ENCODE measurements at places on chromosomes 3 and 15.

- peak; percentile 67 for DNase-seq
Observed at GRCh38 chr3:43894176-43895049, 203.7 kb downstream of the ABHD5 start.

GRCh38 chr15:89119489-89120478, 31.5 kb downstream of the ABHD2 start:
- peak; percentile 93 for DNase-seq

GRCh38 chr3:193970773-193971206, 165.2 kb upstream of the HES1 start:
- peak; percentile 37 for DNase-seq

GRCh38 chr3:132394320-132394719, 23.0 kb upstream of the DNAJC13 start:
- peak; percentile 31 for DNase-seq

GRCh38 chr3:57464801-57465200, 79.3 kb downstream of the DNAH12 start:
- peak; percentile 4 for DNase-seq

DNA sequence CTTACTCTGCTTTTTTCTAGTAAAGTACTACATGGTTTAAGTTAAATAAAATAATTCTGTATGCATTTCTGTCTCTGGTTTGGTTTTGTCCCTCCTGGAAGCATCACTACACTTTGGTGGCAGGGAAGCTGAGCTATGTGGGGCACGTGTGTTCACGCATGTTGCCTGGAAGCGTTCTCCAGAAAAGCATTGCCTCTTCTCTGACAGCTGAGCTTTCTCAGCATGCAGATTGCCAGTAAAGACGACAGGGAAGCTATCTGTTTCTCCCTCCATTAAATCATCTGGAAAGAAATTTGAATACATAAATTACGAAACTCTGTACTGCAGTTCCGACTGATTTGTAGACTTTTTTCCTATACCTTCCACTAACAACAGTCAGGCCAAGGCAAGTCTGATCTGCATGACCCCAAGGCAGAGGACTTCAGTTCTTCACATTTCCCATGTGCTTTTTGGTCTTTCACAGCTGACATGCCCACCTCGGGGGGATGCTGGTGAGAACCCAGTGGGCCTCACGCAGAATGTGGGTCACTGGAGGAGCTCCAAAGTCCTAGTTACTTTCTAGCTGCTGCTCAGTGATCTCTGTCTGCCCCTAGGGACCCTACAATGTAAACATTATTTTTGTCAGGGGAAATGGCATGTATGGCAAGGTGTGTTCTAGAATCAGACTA, 43.0 kb downstream of the PGPEP1L start:
- DNase-seq, result no peak

GRCh38 chr3:186917512-186918312, 12.6 kb upstream of the ST6GAL1 start:
- no peak for DNase-seq

- no peak for DNase-seq
Observed at GRCh38 chr3:118973050-118973449, 61.6 kb downstream of the IGSF11 start.

DNA sequence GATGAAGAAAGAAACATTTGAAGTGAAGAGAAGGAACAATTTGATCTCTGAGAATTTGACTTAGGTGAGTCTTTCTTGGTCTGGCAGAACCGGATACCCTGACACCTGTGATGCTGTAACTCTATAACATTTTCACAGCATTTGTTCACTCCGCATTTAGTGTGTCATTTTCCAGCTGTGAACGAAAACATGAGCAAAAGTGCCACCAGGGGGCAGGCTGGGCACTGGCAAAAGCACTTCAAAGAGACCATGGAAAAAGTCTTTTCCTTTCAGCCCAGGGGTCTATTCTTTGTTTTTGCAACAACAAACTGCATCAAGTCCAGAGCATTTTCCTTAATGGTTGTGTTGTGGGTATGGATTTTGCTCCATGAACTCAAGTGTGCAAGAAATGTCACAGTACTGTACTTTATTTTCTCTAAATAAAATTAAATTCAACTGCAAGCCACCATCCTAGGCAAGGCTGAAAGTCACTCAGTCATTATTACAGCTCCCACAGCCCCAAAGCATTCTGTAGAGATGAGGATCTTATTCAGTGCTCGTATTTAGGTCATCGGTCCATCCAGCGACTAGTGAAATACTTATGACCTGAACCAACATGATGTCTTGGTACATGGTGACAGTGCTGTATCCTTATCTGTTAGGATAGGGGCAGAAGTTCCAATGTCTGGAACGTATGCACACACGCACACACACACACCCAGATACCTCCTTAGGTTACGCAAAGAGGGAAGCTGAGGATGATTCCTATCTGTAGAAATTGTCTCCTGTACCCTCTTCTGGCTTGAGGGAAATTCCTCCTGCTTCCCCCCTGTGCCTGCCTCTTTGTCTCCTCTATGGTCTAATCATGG, 125.5 kb downstream of the GADL1 start:
- DNase-seq, result peak; percentile 66

DNA sequence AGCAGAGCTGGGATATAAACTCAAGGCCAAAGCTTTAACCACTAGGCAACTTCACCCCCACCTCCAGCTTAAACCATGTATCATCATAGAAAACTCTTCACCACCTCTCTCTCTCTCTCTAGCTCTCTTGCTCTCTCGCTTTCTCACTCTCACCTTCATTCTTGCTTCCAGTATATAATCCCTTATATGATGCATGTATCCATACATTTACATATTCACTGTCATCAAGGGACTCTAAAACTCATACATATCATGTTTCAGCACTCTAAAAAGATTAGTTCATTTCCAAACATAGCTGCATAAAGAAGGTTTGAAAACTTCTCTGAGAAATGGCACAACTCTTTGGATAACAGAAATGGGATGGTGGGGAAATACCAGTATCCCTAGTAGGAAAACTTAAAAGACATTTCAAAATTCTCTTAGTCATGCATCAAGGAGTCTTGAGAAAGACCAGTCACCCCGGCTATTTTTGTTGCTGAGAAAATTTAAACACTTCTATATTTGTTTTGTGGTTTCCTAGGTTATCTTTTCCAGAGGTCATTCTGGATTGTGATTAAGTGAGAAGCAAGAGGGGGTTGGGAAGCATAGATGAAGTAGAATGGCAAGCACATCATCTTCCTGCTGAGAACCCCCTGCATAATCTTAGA, 447.8 kb upstream of the THBS1 start:
- DNase-seq, result peak; percentile 86

- DNase-seq, result no peak
Observed at GRCh38 chr15:69954666-69955065, 143.1 kb downstream of the TLE3 start.

DNA sequence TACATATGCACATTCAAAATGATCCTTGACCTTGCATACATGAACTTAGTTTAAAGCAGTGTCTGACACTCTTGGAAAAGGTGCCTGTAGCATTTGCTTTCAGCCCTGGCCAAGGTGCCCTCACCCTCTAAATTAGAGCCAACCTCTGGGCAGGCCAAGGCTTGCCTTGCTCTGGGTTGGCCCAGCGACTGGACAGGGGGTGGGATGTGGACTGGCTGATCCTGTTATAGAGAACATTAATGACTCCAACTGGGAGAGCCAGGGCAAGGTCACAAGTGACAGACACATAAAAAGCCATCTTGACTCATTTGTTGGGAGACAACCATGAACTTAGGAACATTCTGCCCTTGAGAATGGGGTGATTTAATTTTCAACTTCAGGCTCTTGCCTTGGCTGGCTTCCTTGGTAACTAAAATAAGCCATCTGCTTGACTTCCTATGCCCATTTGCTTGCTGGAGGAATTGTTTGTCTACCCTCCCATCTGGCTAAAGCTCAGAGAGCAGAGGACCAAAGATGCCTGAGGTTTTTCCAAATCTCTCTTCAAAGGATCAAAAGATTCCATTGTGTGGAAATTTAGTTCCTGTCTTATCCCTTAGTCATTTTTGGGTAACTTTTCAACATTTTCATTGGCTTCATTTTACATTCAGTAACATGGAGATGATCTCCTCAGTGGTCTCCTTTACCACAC, 403.7 kb downstream of the SOX2 start:
- DNase-seq, result no peak

DNA sequence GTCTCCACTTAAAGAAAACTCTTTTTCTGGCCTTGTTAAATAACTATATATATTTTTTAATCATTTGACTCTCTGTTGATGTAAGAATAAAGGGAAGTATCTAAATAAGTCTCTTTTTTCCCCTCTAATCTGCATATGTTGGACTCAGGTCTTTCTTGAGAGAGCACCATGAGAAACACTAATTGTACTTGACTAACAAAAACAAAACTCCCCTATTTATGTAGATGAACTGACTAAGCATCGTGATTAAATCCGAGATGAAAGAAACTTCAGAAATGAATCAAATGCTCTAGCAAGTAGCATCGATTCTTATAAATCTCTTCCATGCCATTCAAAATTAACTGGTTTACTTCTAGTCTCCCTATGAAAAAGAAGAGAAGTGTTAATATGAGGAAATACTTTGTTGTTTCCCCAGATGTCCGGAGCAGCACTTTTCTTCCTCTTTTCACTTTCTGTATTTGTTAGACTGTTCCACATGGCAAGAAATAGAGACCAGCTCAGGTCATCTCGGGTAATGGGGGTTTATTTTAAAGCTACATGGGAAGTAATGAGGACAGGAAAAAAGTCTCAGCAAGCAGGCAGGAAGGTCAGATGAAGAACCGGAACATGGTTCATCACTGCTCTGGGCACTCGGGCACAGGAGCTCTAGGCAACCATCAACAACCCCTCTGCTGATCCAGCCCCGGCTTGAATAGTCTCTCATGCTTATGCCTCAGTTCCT, 288.3 kb downstream of the CNTN6 start:
- DNase-seq, result no peak

DNA sequence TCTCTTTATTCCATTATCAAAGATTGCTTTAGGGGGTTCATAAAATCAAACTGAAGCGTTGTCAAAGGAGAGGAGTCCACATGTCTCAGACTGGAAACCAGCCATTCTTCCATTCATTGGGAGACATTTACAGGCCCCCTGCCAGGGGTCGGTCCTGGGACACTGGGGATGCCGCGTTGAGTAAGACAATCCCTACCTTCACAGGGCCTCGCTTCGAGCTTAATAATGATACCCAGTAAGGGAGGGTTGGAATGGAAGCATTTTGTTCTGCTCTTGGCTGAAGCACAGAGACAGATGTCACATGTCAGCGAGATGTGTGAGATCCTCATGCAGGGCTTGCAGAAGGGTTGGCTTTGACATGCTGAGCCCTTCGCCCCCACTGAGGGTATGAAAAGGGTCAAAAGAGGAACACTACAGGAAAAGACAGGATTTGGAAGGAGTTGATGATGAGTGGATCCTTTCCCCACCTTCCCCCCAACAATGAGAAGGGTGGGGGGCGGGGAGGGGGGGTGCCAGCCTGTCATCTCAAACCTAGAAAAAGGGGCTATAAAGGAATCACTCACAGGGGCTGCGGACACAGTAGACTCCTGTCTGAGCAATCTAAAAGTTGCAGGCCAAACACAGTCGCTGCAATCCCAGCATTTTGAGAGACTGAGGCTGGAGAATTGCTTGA, 25.6 kb upstream of the ARL8B start:
- no peak for DNase-seq

DNA sequence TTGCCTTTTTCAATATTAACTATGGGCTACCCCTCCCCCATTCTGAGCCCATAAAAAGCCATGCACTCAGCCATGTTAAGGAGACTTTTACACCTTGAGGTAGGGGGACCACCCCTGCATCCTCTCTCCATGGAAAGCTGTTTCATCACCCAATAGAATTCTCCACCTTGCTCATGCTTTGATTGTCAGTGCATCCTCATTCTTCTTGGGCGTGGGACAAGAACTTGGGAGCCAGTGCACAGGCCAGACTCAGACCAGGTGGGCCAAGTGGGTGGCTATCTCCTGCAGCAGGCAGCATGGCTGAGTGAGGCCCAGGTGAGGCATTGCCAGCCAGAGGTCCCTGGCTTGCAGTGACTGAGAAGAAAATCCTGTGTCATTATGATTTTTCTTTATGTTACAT, 357.4 kb upstream of the CDIN1 start:
- no peak for DNase-seq

- DNase-seq, result peak; percentile 10
Observed at GRCh38 chr3:140128631-140129030, 193.6 kb downstream of the CLSTN2 start.

DNA sequence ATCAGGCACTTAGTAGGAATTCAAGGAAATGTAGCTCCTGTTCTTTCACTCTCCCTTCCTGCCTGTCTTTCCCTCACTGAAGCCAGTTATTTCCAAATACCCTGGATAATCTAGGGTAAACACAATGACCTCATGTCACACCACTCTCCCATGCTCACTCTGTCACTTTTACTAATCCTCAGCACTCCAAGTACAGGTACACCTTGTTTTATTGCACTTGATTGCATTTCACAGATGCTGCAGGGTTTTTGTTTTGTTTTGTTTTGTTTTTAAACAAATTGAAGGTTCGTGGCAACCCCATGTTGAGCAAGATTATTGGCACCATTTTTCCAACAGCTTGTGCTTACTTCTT, 40.8 kb downstream of the PPM1L start:
- DNase-seq, result no peak

DNA sequence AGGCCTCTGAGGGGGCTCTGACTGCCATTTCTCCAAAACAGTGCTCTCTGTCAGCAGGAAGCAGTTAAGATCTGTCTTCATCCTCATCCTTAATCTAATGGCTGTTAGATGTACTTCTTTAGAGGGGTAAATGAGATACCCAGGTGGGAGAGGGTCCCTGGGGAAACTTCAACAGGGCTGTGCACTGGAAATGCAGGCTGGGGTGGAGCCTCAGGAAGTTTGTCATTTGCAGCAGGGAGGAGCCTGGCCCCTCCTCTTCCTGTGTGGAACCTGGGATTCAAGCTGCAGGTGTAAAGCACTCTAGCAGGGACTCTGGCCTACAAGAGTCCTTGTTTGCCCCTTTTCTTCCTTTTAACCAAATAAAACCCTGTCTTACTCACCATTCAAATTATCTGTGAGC, 1173.6 kb downstream of the OTOL1 start:
- no peak for DNase-seq

GRCh38 chr3:73685061-73685460, 60.3 kb upstream of the PDZRN3 start:
- DNase-seq, result no peak

DNA sequence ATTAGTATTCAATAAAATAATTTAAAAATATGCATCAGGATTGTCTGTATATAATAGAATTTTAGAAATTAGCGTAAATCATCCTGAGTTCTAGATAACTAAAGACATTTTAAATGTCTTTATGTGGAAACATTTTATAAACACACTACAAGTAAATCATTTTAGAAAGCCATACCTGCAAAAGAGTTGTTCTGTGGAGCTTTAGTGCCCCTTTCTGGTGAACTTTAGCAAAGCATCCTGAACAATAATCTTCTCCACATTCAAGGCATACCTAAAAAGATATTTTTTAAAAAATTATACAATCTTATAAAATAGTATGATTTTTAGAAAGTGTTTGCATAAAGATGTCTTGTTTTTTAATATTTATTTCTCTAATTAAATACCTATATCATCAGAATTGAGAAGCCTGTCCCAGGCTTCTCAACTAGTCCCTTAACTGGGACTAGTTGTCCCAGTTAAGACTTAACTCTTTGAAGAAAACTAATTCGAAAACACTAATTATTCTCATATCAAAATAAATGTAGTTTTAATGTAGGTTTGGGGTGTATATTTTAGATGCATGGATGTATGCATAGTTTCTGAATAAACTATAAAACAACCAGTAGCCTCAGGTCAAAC, 29.7 kb downstream of the ZBBX start:
- DNase-seq, result peak; percentile 12

- peak; percentile 38 for DNase-seq
Observed at GRCh38 chr3:16132928-16133327, 41.6 kb upstream of the GALNT15 start.

- DNase-seq, result no peak
Observed at GRCh38 chr3:106341087-106341486, 472.3 kb upstream of the CBLB start.

- DNase-seq, result peak; percentile 28
Observed at GRCh38 chr3:167976516-167977361, 119.0 kb downstream of the GOLIM4 start.
